Bronchial epithelial cell (primary cell): ENCODE measurements at places on chromosomes 4 and X. TPM values are rescaled to one million over a fixed set of nuclear protein-coding genes. Genes with fewer than 3 reads are reported as not detected.

GRCh38 chr4:88820698-88821415 is 123.2 kb upstream of the NAP1L5 start:
- DNase-seq: peak; percentile 37

- DNase-seq: no peak
Observed at GRCh38 chr4:22482250-22483127, 33.4 kb downstream of the ADGRA3 start.

DNA sequence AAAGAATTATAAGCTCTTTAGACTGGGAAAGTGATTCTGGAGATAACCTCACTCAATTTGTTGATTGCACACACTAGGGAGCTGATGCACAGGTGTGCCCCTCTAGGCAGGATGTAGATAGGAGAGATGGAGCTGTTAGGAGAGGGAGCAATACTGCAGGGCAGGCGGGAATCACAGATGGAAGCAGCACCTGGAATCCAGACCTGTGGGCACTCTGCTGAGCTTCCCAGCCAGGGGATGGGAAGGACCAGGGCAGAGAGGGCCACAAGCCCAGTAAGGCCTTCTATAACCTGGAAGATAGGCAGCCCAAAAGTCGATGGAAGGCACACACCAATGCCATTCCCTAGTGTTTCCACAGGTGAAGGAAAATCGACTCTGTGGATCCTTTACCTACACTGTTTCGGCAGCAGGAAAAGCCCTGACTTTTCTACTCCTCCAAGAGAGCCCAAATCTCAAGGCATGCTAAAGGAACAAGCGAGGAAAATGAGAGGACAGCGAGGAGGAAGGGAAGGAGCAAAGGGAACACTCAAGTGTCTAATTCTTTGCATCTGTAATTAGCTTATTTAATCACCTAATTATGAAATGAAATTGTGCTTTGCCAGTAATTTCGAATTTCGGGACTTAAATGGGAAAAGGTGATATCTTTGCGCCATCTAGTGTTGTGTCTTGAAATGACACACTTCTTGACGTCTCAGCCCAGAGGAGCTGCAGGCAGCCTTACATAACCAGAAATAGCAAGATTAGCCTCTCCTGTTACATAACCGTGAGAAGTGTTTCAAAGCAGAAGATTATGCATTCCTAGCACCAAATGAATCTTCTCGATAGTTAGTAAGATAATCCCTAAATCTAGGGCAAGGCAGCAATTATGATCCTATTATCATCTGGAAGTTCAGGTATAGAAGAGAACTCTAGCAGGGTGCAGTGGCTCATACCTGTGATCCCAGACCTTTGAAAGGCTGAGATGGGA is 31.0 kb upstream of the TLR3 start:
- DNase-seq: peak; percentile 79

- no peak for DNase-seq
Observed at GRCh38 chr4:157195374-157195773, 25.2 kb upstream of the GRIA2 start.

GRCh38 chrX:152640034-152640818 is 2.5 kb downstream of the GABRQ start:
- DNase-seq: peak; percentile 41

- DNase-seq: no peak
Observed at GRCh38 chr4:8719421-8719820, 126.9 kb downstream of the CPZ start.

GRCh38 chr4:73723023-73723422 is 17.3 kb upstream of the CXCL8 start:
- peak; percentile 91 for DNase-seq

The RTL9 gene
- not detected in 2 replicates for total RNA-seq

The ZNF518B gene
- 30.5 and 40.3 TPM in 2 replicates for total RNA-seq

The TLR10 gene
- total RNA-seq: not detected in 2 replicates
